ENCODE measurements at places on chromosomes 4 and X. TPM values are rescaled to one million over a fixed set of nuclear protein-coding genes. Genes with fewer than 3 reads are reported as not detected.

SLC6A8 gene
- polyA plus RNA-seq = 0.23 TPM

MAML3 gene
- polyA plus RNA-seq = 1.5 TPM

KDM6A gene
- 13.8 TPM for polyA plus RNA-seq

DNA sequence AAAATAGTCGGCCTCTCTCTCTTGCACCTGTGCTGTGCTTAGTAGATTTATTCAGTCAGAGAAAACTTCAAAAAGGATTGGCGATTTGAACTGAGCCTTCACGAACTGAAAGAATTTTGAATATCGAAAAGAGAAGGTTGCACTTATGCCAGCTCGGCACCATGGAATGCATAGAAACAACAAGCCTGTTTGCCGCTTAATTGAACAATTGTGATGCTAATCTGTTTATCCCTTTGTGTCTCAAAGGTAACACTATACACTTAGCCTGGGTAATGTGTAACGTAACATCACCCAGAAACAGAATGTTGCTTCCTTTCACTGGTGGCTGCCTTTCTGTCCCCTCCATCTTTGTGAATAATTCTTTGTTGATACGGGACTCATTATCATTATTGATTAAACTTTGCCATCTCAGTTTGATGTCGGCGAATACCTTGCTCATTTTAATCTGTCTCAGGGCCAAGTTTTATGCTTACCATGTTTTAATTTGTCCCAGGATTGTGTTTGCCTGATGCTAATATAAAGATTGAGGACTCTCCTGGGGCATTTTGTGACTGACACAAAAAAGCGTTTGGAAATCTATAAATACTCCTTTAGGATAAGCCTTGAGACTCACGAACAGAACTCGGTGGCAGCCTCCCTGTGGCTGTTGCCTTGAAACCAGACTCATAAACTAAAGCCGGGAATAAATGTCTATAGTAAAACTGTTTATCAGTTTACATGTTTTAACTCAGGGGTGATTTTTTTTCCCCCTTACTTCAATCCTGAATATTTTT, 400.5 kb downstream of the RAPGEF2 start:
- no peak for DNase-seq

- DNase-seq = no peak
Observed at GRCh38 chr4:105451346-105451745, 22.5 kb downstream of the PPA2 start.

- DNase-seq = no peak
Observed at GRCh38 chr4:12852338-12853307, 631.5 kb downstream of the RAB28 start.

Data from CD14-positive monocyte (primary cell).